ENCODE measurements at places on chromosomes 5 and 9. TPM values are rescaled to one million over a fixed set of nuclear protein-coding genes. Genes with fewer than 3 reads are reported as not detected.

GRCh38 chr9:132744881-132745755 lies 74.9 kb downstream of the GTF3C4 start:
- no peak overlapping the region for H3K4me3 ChIP-seq
- H3K36me3 ChIP-seq, result no peaks in the 10 kb centered on the region
- H3K4me1 ChIP-seq, result no peaks in the 10 kb centered on the region
- no peak overlapping the region for H3K27ac ChIP-seq
- no peak for DNase-seq

- peak overlapping the region; percentile 71 for H3K27ac ChIP-seq
- H3K4me1 ChIP-seq, result no peaks in the 10 kb centered on the region
- H3K4me3 ChIP-seq, result peak overlapping the region; percentile 64
Measured at GRCh38 chr9:14907696-14908095, 2.5 kb downstream of the FREM1 start.

DNA sequence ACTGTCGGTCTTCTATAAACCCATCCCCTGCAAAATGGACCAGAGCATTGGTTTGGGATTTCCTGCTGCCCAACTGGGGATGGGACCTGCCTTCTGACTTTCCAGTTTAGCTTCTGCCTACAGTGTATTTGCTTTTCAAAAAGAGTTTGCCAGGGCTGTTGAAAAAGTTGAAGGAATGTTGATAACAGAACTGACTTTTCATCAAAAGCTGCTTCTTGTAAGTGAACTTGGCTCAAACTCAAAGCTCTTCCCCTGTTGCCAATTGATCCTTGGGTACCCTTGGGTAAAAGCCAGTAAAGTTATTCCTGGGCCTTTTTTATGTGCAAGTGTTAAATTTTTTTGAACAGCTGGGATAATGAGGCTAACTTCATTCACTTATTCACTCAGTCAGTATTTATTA lies 142.9 kb upstream of the SLC30A5 start:
- H3K4me1 ChIP-seq, result no peaks in the 10 kb centered on the region
- DNase-seq, result no peak
- no peak overlapping the region for H3K4me3 ChIP-seq
- no peak overlapping the region for H3K27ac ChIP-seq
- H3K36me3 ChIP-seq, result no peaks in the 10 kb centered on the region

GRCh38 chr5:10441992-10442435 lies 335 bp downstream of the ROPN1L start:
- H3K27me3 ChIP-seq, result no peaks in the 10 kb centered on the region
- H3K36me3 ChIP-seq, result peaks cover 5% of the 10 kb centered on the region
- DNase-seq, result no peak

DNA sequence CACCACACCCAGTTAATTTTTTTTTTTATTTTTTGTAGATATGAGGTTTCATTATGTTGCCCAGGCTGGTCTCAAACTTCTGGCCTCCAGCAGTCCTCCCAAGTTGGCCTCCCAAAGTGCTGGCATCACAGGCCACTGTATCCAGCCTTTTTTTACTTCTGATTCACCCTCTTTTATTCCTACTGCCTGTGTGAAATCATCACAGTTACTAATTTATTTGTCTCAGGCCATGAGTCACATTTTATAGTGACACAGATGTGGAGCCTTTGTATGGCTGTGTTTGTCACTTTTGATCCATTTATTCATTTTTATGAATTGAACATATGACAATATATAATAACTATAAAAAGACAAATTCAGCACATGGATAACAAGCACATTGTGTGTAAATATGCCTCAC lies 67.1 kb upstream of the SNX2 start:
- no peak for DNase-seq
- no peaks in the 10 kb centered on the region for H3K36me3 ChIP-seq
- no peak overlapping the region for H3K27ac ChIP-seq
- no peaks in the 10 kb centered on the region for H3K4me1 ChIP-seq

DNA sequence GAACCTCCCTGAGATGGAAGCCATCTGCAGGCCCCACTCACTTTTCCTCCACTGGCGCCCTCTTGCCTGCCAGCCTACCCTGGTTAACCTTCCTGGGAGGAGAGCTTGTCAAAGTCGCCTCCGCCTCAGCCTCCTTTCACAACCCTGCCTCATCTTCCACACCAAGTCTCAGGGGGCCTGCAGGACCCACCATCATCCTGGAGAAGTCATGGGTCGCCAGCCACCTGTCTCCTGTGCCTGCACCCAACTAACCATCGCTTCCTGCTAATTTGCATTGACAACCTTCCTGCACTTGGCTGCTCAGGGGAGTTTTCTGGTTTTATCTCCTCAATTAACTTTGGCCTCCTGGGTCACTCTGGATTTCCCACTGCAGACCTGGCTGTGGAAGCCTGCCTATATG lies 52.8 kb upstream of the GRHPR start:
- DNase-seq, result no peak
- H3K4me1 ChIP-seq, result no peaks in the 10 kb centered on the region
- no peaks in the 10 kb centered on the region for H3K27me3 ChIP-seq
- H3K36me3 ChIP-seq, result no peaks in the 10 kb centered on the region

DNA sequence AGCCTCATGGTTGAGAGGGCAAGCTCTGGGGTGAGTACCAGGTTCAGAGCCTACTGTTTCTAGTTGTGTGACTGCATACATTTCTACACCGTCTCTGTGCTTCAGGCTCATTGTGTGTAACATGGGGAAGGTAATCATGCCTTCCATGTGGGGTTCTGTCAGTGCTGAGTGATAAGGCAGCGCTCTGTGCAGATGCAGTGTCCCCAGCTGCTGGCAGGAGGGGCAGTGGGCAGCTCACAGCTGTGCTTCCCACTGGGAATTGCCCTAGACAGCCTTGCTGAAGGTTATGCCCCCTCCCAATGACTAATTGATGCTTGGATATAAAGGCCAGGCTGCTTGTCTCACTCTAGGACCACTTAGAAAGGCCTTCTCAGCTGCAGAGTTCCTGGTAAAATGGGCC lies 121.8 kb upstream of the SAP30L start:
- no peak overlapping the region for H3K4me3 ChIP-seq
- DNase-seq, result no peak
- no peaks in the 10 kb centered on the region for H3K4me1 ChIP-seq
- no peaks in the 10 kb centered on the region for H3K36me3 ChIP-seq
- no peaks in the 10 kb centered on the region for H3K27me3 ChIP-seq
- no peak overlapping the region for H3K27ac ChIP-seq

DNA sequence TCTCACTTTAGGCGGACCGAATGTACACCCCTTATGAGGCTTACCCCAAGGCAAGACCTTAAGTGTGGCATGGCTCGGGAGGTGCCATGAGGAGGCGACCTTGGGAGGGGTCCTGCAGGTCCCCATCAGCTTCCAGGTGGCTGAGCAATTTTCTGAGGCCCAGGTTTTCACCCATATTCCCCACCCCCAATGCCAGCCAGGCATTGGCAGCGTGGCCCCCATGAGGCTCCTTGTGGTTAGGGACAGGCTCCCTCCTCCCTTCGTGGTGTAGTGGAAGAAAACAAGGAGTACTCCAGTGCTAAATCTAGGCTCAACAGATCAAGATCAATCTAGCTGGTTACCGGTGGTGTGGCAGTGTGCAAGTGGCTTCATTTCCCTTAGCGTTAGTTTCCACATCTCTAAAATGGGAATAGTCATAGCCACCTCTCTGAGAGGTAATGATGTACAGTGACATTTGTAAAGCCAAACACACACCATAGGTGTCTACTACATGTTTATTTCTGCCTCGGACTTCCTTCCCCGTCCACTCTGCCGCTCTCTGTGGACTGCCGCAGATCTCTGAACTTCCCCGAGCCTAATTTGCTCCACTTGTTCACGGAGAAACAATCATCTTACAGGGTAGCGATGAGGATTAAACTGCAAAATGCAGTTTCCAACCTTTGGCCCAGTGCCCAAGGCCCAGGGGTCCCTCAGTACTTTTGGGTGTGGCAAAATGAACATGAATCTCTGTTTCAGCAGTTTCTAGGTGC lies 8.4 kb downstream of the LHX2 start:
- DNase-seq, result no peak
- peaks cover 4% of the 10 kb centered on the region for H3K4me1 ChIP-seq
- peaks cover 69% of the 10 kb centered on the region for H3K27me3 ChIP-seq
- no peak overlapping the region for H3K27ac ChIP-seq

DNA sequence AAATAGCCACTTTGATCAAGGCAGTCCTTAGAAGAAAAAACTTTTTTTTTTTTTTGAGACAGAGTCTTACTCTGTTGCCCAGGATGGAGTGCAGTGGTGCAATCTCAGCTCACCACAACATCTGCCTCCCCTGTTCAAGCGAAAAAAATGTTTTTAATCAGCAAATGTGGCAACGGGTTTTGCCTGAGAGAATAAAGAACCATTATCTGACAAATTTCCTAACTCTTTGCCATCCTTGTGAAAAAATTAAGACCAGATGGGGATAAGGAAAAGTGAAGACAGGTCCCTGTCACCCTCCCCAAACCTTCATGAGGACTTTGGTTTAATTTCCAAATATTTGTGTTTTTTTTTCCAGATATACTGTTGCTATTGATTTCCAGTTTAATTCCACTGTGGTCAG lies 107.3 kb upstream of the SPOCK1 start:
- H3K4me1 ChIP-seq, result no peaks in the 10 kb centered on the region
- no peaks in the 10 kb centered on the region for H3K27me3 ChIP-seq
- H3K36me3 ChIP-seq, result no peaks in the 10 kb centered on the region
- DNase-seq, result no peak

DNA sequence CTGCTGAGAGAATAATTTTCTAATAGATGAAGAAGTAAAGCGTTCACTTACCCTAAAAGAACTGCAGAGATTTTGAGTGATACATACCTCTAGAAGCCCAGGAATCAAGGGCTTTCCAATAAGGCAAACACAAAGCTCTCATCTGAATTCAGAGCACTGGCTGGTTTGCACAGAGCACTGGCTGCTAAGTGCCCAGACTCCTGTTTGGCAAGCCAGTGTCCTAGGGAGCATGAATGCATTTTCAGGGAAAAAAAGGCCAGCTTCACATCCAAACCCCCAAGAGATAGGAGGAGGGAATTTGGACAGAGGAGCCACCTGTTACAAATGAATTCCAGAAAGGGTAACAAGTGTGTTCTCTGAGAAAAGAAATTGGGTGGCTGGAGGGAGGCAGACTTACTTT lies 65.3 kb downstream of the ARSB start:
- H3K27ac ChIP-seq, result no peak overlapping the region
- H3K27me3 ChIP-seq, result no peaks in the 10 kb centered on the region
- no peaks in the 10 kb centered on the region for H3K36me3 ChIP-seq
- DNase-seq, result no peak

DNA sequence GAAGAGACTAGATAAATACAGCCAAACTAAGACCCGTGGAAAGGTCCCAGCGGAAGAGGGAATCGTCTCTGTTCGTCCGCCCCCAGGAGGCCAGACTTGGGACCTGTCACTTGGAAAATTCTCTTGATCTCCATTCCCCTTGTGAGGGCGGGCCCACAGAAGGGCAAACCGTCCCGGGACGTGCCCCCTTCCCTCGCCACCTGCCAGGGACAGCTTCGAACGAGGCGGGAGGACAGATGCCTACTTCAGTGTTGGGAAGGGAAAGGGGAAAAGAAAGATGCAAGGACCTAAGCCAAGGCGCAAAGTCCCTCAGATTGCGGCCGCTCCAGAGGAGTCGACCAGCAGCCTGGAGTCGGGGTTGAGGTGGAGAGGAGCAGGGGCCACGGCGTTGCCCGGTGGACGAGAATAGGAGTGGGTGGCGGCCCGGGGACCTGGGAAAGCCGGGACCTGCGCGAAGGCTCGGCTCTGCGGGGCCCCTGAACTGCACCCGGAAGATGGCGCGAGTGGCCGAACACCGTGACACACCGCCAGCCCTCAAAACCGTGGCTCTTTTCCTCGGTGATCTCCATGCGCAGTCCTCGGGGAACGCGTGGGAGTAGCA lies 4.4 kb upstream of the EBF1 start:
- no peaks in the 10 kb centered on the region for H3K27me3 ChIP-seq
- peak overlapping the region; percentile 40 for H3K27ac ChIP-seq
- H3K4me3 ChIP-seq, result peak overlapping the region; percentile 32
- H3K36me3 ChIP-seq, result no peaks in the 10 kb centered on the region
- no peak for DNase-seq
- H3K4me1 ChIP-seq, result peaks cover 7% of the 10 kb centered on the region

RANBP17 gene
- 0.96 TPM for total RNA-seq

NSG2 gene
- not detected for total RNA-seq

ELOVL7 gene
- total RNA-seq, result 41.8 TPM
